D721Med (cell line): ENCODE measurements at places on chromosomes 3 and 15.

DNA sequence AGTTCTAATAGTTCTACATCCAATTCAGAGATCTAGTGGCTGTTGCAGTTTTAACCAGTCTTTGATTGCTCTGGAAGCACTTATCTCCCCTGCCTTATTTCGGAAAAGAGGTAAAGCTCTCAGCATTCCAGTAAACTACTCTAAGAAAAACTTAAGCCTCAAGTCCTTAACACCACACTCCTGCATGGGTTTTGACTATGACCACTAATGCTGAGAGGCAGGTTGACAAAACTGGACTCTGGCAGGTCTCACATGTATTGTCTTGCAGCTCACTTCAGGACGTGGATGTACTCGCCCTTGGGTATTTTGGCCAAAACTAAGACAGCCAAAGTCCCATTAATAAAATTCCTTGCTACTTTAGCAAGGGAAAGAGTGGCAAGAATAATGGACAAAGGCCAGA lies 405.9 kb upstream of the GRM7 start:
- DNase-seq, result no peak

DNA sequence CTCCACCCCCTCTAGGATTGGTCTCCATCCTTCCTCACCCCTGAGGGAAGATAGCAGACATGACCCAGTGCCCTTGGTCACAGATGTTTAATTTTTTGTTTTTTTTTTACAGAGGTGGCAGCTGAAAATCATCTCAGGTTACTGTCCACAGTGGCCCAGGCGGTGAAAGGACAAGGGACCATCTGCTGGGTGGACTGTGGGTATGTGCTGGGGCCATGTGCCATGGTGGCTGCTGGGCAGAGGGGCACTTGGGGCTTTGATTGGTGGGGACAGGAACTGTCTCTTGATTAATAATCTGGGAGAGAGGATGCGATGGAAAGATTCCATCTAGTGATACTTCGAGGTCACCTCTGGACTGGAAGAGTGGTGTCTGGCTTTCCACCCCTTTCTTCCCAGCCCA lies 25.4 kb downstream of the PDIA5 start:
- DNase-seq, result no peak

DNA sequence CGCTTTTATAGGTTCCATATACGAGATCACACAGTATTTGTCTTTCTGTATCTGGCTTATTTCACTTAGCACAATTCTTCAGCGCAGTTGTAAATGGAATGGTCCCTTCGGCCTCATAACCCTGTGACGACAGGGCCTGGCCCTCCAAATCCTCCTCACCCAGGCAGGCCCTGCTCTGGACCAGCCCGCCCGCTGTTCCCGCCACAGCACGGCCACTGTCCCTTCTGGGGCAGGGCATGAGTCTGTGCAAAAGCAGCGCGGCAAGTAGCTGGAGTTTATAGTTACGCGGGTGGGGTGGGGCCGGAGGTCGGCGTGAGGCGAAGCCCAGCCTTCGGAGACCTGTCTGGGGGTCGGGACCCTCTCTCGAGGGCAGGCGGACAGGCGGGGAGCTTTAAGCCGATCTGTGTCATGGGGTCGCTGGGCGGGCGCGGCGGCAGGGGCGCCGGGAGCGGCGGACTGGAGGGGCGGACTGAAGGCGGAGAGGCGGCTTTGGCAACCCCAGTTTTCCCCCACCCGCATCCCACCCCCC lies 543 bp downstream of the ARPIN start:
- DNase-seq, result no peak

- DNase-seq, result no peak
Observed at GRCh38 chr3:11691767-11692531, 48.2 kb upstream of the VGLL4 start.

DNA sequence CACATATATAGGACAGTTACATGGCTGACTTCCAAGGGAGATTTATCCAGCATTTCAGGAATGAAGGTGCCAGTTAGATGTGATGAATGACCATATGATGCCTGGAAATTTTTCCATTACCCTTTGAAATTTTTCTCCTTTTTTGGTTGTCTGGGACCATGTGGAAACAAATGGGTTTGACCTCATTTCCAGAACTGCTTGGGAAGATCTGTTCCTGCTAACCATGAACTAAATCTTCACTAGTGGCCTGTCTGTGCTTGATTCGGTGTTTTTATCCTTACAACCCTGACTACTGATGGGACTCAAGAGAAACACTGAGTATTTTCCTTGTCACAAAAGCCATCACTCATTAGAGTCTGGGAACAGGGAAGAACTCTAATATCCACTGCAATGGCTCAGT lies 409.4 kb downstream of the PDCD6IP start:
- DNase-seq, result no peak

DNA sequence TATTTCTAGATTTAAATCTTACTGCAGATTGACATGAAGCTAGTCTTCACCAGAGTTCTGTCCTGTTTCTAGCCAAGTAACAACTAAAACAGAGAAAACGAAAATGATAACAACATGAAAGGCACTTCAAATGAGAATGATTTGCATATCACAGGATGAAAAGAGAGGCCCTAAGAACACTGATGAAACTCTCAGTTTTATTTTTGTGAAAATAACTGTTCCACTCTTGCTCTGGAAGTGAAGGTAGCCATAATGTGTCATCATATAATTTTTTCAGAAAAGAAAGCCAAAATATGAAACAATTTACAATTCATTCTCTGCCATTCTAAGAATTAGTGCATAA lies 274.4 kb downstream of the ADAMTSL3 start:
- DNase-seq, result no peak

DNA sequence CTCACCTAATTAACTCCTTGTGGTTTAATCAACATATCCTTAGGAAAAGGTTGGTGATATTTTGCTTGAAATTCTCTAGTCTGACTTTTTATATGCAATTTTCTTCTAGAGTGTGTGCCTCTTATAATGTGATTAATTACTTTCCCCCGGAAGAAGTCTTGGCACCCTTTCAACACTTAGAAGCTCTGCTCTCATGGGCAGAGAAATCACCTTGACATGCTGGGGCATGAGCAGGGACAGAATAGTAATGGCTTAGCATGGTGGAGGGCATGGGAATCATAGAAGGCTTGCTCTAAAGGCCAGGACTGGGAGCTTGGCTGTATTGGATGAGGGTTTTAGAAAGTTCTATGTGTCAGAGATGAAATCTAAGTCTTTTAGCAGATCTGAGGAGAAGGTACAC lies 293.5 kb downstream of the AGBL1 start:
- no peak for DNase-seq

GRCh38 chr3:59660376-59660775 lies 610.6 kb upstream of the CFAP20DC start:
- DNase-seq, result no peak

DNA sequence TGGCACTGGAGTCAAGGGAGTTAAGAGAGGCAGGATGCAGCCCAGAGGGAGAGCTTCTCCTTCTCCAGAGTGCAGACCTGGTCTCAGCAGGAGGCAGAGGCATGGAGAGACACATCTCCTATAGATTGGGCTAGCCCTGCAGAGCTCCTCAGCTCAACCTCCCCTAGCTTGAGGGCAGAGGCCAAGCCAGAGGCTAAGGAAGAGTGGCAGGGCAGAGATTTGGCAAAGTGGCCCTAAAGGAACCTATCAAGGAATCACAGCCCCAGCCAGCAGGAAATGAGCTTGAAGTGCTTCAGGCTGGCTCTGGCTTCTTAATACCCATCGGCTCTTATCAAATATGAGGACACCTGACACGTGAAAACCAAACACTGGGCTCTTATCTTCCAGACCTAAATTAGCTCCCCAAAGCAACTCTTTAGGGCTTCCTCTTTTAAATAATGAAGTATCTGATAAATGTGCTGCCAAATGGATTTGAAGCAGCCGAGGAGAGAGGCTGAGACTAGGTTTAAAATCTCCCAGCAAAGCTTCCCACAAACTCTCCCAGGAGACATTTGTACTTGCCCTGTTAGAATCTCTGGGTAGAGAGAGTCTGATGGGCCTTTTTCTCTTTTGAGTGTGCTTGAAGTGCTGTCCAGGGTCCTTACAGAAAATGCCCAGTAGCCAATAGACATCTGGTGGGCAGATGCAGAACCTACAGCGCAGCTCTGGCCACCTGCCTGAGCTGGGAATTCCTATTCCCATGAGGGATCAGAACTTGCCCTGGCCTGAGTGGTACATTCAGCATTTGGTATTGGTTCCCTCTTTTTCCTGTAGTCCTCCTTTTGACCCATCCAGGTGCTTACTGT lies 271.4 kb downstream of the CLSTN2 start:
- DNase-seq, result no peak

GRCh38 chr15:79004336-79004735 lies 59.5 kb upstream of the CTSH start:
- no peak for DNase-seq

DNA sequence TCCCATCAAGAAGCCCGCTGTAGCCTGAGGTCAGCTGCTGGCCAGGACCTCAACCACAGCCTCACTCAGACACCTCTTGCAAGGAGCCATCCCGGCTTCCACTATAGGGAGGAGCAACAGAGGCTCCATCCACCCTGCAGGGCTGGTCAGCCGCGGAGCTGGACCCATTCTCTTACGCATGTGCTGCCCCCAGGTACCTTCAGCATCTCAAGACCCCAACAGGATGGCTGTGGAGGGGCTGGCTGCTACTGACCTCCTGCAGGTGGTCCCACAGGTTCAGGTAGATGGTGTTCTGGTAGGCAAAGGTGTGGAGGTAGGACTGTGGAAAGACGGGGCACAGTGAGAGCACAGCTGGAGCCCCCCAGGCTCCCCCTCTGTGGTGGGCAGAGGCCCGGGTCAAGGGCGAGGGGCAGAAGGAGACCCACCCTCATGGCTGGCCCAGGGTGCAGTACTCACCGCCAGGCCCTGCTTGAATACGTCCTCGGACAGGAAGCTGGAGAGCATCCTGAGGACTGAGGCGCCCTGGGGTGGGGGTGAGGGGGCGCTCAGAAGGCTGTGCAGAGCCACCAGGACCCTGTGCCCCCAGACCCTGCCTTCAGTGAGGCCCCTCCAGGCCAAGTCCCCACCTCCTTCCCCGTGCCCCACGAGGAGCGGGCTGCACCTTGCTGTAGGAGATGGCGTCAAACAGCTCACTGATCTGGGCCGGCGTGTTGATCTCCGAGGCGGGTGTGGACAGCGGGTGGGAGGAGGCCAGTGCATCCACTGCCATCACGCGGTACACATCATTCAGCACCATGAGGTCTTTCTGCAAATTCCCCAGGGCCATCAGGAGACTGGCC lies 11.4 kb downstream of the ANPEP start:
- no peak for DNase-seq

DNA sequence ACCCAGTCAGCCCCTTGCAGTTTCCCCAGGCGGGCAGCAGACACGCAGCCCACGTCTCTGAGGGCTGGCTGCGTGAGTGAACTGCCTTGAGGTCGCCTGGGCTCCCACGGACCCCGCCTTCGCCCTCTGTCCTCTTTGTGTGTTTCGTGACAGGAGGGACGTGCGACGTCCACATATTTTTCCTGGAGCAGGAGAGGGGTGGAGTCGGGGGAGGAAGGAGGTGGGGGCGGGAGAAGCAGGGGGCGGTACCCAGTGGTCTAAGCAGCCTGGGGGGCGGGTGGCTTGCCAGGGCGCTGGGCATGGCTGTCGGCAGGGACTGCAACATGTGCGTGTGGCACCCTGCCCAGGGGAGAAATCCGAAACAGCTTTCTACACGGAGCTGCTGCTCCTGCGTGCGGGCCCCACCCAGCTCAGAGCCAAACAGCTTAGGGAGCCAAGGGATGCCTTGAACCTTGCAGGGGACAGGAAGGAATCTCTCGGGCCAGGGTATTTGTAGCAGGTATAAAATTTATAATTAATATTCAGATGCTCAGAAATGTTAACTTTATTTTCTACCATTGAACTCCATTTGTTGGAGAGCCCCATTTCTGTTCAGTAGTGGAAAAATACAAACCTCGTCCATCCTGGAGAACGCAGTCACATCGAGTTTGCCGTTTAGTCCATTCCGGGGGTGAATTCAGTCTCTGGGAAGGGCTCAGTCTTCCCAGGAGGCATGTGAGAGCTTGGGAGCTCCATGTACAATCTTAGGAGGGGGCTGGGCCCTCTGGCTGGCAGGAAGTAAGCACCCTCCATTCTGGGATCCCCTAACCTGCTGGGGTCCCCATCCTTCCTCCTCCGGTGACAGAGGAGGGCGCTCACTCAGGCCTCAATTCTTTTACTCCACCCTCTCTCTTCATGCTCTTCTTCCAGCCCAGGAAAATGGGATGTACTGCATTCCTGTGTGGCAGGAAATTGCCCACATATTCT lies 79.1 kb upstream of the MEF2A start:
- DNase-seq, result no peak

- no peak for DNase-seq
Observed at GRCh38 chr3:61922118-61922517, 360.7 kb downstream of the PTPRG start.

DNA sequence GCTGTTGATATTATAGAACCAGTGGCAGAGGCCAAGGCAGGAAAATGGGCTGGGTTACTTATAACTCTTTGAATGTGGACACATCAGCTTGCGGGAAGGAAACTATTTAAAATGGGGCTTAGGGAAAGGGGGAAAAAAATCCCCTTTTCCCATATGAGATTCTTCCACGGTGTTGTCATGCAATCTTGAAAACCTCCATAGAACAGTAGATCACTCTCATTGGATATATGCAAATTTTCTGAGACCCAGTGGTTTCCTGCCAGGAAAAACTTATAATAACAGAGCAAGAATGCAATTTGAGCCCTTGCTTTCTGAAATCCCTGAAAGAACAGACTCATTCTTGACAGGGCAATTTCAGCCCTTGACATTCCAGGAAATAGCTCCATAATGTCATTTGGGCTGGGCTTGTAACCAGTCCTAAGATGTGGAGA lies 31.1 kb downstream of the TMEM212 start:
- no peak for DNase-seq

DNA sequence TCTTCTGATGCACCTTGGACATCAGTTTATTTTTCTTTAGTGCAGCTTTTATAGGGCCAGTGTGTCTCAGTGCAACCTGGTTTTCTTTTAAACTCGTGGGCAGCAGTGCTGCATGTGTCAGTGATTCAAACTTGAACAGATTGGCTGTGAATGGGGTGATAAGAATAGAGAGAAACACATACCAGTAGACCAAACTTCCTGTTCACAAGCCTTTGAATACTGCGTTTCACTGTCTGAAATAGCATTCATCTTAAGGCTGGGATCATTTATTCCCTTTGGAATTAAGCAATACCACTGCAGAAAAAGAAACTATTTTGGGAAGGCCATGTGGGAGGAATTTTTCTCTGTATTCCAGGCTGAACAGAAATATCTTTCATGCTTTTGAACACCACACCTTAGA lies 51.7 kb downstream of the PHLDB2 start:
- no peak for DNase-seq

GRCh38 chr3:125281381-125281780 lies 68.8 kb upstream of the SLC12A8 start:
- DNase-seq, result no peak

DNA sequence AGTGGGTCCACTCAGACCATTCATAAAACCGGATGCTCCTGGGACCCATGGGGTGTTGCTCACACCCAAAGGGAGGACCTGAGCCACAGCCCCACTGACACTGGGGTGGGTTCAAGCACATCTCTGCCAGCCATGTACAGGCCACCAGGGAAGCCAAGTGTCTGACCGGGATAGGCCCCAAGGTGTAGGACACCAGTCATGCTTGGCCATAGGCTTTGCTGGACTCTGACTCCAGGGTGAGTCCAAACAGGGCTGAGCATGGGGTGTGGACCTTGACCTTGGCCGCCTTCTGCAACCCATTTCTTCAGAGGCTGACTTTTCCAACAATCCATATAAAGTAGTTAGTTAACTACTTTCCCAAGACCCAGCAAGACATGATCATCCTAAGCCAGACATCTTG lies 31.4 kb upstream of the DUSP7 start:
- no peak for DNase-seq
